ENCODE measurements at places on chromosomes 4 and X. TPM values are rescaled to one million over a fixed set of nuclear protein-coding genes. Genes with fewer than 3 reads are reported as not detected.
A peak's percentile ranks its signal among the peaks of the same experiment; 100 is the strongest.

- H3K27me3 ChIP-seq = peaks cover 6% of the 10 kb centered on the region
- H3K4me1 ChIP-seq = no peaks in the 10 kb centered on the region
- no peak overlapping the region for H3K27ac ChIP-seq
- H3K4me3 ChIP-seq = no peak overlapping the region
These were observed 192.5 kb downstream of the SOWAHB start for GRCh38 chr4:76705472-76705871.

DNA sequence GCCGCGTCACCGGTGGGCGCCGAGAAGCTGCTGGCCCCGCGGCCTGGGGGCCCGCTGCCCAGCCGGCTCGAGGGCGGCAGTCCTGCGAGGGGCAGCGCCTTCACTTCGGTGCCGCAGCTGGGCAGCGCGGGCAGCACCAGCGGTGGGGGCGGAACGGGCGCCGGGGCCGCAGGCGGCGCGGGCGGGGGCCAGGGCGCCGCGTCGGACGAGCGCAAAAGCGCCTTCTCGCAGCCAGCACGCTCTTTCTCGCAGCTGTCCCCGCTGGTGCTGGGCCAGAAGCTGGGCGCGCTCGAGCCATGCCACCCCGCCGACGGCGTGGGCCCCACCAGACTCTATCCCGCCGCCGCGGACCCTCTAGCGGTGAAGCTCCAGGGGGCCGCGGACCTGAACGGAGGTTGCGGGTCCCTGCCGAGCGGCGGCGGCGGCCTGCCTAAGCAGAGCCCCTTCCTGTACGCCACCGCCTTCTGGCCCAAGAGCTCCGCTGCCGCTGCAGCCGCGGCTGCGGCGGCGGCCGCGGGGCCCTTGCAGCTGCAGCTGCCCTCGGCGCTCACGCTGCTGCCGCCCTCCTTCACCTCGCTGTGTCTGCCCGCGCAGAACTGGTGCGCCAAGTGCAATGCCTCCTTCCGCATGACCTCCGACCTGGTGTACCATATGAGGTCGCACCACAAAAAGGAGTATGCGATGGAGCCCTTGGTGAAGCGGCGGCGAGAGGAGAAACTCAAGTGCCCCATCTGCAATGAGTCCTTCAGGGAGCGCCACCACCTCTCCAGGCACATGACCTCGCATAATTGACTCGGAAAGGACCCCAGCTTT lies 5.6 kb downstream of the PRDM8 start:
- peak; percentile 54 for DNase-seq
- peaks cover 27% of the 10 kb centered on the region for H3K4me1 ChIP-seq
- H3K27me3 ChIP-seq = peaks cover 15% of the 10 kb centered on the region
- peaks cover 27% of the 10 kb centered on the region for H3K36me3 ChIP-seq

DNA sequence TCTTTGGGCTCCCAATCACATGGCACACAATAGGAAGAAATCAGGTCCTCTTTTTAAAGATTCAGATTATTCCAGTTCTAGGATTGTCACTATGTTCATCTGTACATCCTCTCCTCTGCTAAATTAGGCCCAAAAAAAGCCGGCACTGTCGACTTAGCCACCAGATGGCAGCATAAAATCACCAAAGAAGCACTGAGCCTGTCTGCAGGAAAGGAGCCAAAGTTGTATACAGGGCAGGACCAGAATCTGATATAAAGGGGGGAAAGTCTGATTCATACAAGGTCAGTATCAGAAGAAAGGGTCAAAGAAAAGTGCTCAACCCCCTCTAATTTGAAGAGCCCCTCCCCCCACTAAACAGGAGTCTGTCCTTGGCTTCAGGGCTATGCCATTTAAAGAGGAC lies 292.5 kb downstream of the CHIC1 start:
- DNase-seq = peak; percentile 20
- peaks cover 2% of the 10 kb centered on the region for H3K27me3 ChIP-seq
- H3K4me1 ChIP-seq = no peaks in the 10 kb centered on the region
- no peaks in the 10 kb centered on the region for H3K36me3 ChIP-seq
- H3K4me3 ChIP-seq = no peak overlapping the region

GRCh38 chr4:15197005-15197404 lies 194.7 kb downstream of the CPEB2 start:
- H3K4me1 ChIP-seq = no peaks in the 10 kb centered on the region
- H3K27ac ChIP-seq = no peak overlapping the region
- no peak for DNase-seq
- H3K27me3 ChIP-seq = peaks cover 2% of the 10 kb centered on the region
- no peaks in the 10 kb centered on the region for H3K36me3 ChIP-seq

GRCh38 chr4:99655308-99656081 lies 2.1 kb downstream of the C4orf54 start:
- no peaks in the 10 kb centered on the region for H3K4me1 ChIP-seq
- H3K27me3 ChIP-seq = peaks cover 3% of the 10 kb centered on the region
- H3K27ac ChIP-seq = no peak overlapping the region
- no peak overlapping the region for H3K4me3 ChIP-seq
- DNase-seq = no peak
- H3K36me3 ChIP-seq = no peaks in the 10 kb centered on the region

DNA sequence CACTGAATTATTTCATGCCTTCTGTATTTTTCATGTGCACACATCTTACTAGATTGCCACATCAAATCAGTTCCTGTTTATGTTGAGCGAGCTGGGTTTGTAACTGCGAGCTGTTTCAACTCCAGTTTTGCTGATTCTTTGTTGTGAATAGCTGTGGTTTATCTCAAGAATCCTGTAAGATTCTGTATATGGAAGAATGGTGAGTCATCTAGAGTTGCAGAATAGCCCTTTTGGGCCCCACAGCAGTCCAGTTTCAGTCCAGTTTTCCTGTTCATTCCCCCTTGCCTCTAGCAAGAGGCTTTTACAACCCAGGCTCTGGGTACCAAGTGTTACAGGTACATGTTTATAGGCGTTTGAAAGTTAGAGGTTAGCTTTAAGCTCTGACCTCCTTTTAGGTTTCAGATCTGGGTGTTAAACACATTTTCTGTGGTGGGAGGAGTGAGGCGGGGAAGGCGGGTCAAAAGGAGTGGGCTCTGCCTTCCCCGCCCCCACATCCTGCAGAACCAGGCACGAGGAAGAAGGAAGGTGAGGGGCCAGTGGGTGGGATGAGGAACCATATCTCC lies 32.7 kb downstream of the TBC1D14 start:
- H3K27ac ChIP-seq = peak overlapping the region; percentile 85
- DNase-seq = peak; percentile 39
- peak overlapping the region; percentile 61 for H3K4me3 ChIP-seq
- H3K4me1 ChIP-seq = peaks cover 53% of the 10 kb centered on the region
- no peaks in the 10 kb centered on the region for H3K27me3 ChIP-seq

DNA sequence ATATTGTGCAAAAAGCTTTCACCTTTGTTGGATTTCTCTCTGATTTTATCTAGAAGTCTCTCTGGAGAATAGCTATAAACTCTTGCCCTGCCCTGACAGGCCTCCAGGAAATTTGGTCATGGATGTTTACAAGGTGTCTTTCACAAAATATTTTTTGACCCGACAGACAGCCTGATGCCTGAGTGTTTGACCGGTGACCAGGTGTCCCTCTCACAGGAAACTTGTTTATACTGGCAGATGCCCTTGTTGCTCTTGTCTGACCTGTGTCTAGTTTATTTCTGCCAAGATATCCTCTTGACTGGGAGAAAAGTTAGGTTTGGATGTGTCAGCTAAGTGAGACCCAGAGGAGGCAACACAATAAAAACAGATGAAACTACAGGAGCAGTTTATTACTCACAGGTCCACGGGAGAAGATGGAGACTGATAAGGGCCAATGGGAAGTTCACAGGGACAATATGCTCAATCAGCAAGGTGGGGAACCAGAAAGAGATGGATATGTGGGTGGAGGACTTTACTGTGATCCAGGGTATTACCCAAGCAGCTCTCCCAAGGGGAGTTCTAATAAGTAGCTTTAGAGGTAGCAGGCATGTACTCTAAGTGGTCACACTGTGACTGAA lies 243.3 kb downstream of the ARAP2 start:
- no peak overlapping the region for H3K4me3 ChIP-seq
- H3K27ac ChIP-seq = no peak overlapping the region
- peaks cover 3% of the 10 kb centered on the region for H3K27me3 ChIP-seq
- no peaks in the 10 kb centered on the region for H3K36me3 ChIP-seq

DNA sequence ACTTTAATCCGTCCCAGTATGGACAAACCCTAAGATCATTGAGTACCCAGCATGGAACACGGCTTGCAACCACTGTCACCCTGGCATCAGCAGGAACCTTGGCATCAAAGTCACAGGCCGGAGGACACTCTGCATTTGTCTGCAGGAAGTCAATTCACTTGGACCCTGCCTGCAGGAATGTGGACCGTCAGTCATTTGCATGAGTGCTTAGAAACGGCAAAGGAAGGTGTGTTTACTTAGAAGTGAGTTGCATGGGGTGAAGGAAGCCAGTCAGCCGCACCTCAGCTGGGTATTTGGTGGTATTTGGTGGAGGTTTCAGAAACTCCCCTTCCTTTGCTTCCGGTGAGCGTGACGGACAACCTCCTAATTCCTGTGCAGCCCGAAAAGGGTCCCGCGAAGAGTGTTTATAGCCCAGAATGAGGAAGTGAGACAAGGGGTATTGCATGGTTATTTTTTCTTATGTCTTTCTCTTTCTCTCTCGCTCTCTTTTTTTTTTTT lies 15.5 kb downstream of the P2RY8 start:
- peaks cover 41% of the 10 kb centered on the region for H3K36me3 ChIP-seq
- H3K4me3 ChIP-seq = peak overlapping the region; percentile 71
- peak overlapping the region; percentile 81 for H3K27ac ChIP-seq
- no peaks in the 10 kb centered on the region for H3K27me3 ChIP-seq

DNA sequence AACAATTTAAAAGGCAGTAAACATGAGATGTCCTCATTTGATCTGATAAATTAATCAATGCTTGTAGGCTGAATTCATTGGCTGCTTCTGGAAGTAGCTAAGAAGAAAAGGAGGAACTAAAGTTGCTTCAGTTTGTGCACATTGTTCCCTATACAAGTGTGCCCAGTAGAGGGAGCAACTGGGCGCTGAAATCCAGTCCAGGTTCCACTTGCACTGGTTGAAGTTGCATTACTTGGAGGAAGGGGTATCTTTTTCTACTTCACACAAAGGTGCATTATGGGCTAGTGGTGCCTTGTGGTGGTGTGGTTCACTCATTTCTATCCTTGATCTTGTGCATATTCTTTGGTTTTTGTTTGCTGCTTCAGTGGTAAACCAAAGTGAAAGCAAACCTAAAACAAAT lies 67.9 kb upstream of the SOX3 start:
- H3K4me3 ChIP-seq = no peak overlapping the region
- H3K27me3 ChIP-seq = no peaks in the 10 kb centered on the region
- DNase-seq = no peak
- H3K27ac ChIP-seq = no peak overlapping the region
- no peaks in the 10 kb centered on the region for H3K36me3 ChIP-seq

DNA sequence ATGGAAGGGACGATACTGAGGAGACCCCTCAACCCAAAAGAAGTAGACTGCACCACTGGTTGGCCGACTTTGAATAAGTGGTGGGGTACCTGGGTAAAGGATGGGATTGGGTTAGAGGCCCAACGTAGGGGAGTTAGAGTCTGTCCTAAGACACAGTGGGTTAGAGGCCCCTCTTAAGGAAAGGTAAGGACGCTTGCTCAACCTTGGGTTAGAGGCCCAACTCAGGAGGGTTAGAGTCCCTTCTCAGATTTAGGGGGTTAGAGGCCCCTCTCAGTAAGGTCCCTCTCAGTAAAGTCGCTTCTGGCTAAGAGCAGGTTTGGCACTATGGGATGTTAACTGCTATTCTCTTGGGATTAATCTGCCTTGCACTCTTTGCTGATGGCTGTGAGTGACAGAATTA lies 81.3 kb downstream of the ACOX3 start:
- no peak overlapping the region for H3K27ac ChIP-seq
- DNase-seq = no peak
- H3K27me3 ChIP-seq = no peaks in the 10 kb centered on the region
- H3K4me3 ChIP-seq = no peak overlapping the region
- no peaks in the 10 kb centered on the region for H3K36me3 ChIP-seq

DNA sequence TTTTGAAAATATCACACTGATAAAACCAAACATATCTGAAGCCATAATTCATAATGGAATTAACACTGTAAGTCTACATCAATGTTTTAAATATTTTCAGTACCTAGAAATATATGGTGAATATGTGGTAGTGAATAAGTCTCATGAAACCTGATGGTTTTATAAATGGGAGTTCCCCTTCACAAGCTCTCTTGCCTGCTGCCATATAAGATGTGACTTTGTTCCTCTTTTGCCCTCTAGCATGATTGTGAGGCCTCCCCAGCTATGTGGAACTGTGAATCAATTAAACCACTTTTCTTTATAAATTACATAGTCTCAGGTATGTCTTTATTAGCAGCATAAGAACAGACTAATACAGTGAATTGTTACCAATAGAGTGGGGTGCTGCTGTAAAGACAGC lies 536.8 kb upstream of the GALNT7 start:
- no peaks in the 10 kb centered on the region for H3K4me1 ChIP-seq
- no peak for DNase-seq
- no peak overlapping the region for H3K27ac ChIP-seq
- H3K4me3 ChIP-seq = no peak overlapping the region
- H3K27me3 ChIP-seq = no peaks in the 10 kb centered on the region
- H3K36me3 ChIP-seq = no peaks in the 10 kb centered on the region

DNA sequence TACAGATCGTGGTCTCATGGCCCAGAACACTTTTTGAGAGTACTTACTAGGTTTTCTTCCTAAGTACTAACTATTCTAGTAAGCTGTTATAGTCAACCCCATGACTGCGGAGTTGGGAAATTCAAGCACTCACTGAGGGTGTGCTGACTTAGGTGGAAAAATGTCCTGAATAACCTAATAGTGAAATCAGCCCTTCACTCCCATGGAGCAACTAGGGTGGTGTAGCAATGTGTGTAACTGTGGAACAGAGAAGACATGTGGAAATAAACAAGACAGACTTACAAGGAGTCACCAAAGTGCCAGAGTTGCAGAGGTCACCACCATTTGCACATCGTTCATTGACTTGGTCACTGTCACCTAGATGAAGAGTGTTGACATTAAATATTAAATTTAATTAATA lies 12.1 kb upstream of the VSIG4 start:
- H3K27ac ChIP-seq = no peak overlapping the region
- peaks cover 16% of the 10 kb centered on the region for H3K4me1 ChIP-seq
- no peaks in the 10 kb centered on the region for H3K36me3 ChIP-seq
- H3K27me3 ChIP-seq = no peaks in the 10 kb centered on the region
- no peak for DNase-seq

BGN gene
- not detected for total RNA-seq

CDS1 gene
- not detected for total RNA-seq

ITGB1BP2 gene
- total RNA-seq = 4.9 TPM

DAPP1 gene
- total RNA-seq = 38.8 TPM

CLGN gene
- total RNA-seq = not detected

Measured in activated T-helper 1 cell treated with anti-CD3 and anti-CD28 coated beads, Interleukin-12 subunit alpha, Interleukin-12 subunit beta, Interleukin-2, Interleukin-4 antibody, amounts not matched to agents 30 ng/mL and 10 ng/mL and 1 ng/mL, durations not matched to agents 14 hours and 24 hours and 36 hours (primary cell).